ENCODE measurements at places on chromosomes 7 and 10. TPM values are rescaled to one million over a fixed set of nuclear protein-coding genes. Genes with fewer than 3 reads are reported as not detected.

Gene CLDN4
- 126 TPM for total RNA-seq

Gene TAS2R5
- total RNA-seq, result 3.9 TPM

Gene FAM131B
- 0.53 TPM for total RNA-seq

Gene PRRT4
- 0.13 TPM for total RNA-seq

Gene COBL
- 4.1 TPM for total RNA-seq

Gene STOX1
- not detected for total RNA-seq

Gene A1CF
- total RNA-seq, result not detected

Gene ASIC3
- under 0.01 TPM for total RNA-seq

Gene ACTA2
- total RNA-seq, result 2.2 TPM

Gene HEPACAM2
- total RNA-seq, result 0.13 TPM

Gene PLA2G12B
- not detected for total RNA-seq

Gene PRF1
- not detected for total RNA-seq

Gene SPAG6
- total RNA-seq, result not detected

Gene AFAP1L2
- 6.8 TPM for total RNA-seq

Gene KCNH2
- total RNA-seq, result 0.13 TPM

Gene USP6NL
- total RNA-seq, result 8.7 TPM

Gene AKR1D1
- total RNA-seq, result under 0.01 TPM

Gene TSPAN14
- total RNA-seq, result 21.1 TPM

Gene SPDYE5
- not detected for total RNA-seq

Gene SHOC2
- 30.3 TPM for total RNA-seq

Gene ADGRA1
- total RNA-seq, result not detected

Gene PRTFDC1
- 2.4 TPM for total RNA-seq

Gene ZNF467
- total RNA-seq, result 3.5 TPM

Gene PNLIP
- total RNA-seq, result under 0.01 TPM

Gene AGR2
- total RNA-seq, result 163 TPM

Gene ODAD2
- under 0.01 TPM for total RNA-seq

Gene OGDHL
- total RNA-seq, result not detected

Gene STK32C
- 14.6 TPM for total RNA-seq

Gene CCL26
- total RNA-seq, result not detected

All from bronchial epithelial cell (primary cell).